Stimulated activated CD8-positive, alpha-beta memory T cell treated with anti-CD3 and anti-CD28 coated beads, Interleukin-15, amount 100 ng/mL, for 24 hours (primary cell): ENCODE measurements at places on chromosomes 5 and 9.

GRCh38 chr5:124655921-124656511, 90.4 kb downstream of the ZNF608 start:
- DNase-seq = no peak

DNA sequence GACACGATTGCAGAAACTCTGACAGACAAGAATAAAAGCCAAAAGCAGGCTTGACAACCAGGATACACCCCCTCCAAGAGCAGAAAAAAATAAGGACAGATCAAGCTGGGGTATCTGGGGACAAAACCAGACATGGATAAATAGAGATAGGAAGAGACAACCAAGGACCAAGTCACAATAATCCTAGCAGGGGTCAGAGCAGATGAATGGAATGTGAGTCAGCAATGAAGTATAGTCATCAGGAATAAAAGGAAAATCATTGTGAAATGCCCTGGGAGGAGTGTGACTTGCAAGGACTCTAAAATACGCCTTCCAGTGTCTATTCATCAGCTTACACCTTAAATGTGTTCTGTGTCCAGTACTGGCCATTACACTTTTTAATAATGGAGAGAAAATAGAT, 206.8 kb downstream of the CAAP1 start:
- no peak for DNase-seq

- no peak for DNase-seq
Measured at GRCh38 chr9:94826044-94826443, 99.5 kb downstream of the AOPEP start.

DNA sequence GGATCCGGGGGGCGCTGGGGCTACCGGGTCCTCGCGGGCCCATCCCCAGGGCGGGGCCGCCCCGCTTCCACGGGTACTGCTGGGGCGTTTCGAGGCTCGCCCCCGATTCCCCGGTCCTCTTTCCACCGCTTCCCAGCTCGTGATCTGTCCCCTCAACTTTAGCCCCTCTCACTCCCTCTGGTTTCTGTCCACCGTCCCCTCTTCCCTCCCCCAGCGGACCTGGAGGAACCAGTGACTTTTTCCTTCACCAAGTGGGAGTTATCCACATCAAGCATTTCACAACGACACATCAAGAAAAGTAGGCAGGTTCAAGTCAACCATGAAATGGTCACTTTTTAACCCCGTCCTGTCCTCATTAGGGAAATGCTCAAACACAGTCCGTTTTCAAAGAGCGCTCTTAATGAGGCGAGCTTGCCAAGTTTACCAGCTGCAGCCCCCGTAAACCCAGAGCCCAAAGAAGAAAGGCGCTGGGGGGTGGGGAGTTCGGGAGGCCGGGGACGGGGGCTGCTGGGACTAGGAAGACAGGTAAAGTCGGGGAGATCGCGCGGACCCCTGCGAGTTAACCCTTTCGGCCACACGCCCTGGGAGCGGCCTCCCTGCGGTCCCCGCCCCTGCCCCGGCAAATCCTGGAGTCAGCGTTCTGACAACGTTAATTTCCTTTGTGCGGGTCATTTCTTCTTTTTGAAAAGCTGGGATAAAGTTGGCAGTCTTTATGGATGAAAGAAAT, 2.1 kb upstream of the NFIB start:
- DNase-seq = no peak

GRCh38 chr5:17396247-17396646, 101.8 kb upstream of the TAF11L2 start:
- no peak for DNase-seq

DNA sequence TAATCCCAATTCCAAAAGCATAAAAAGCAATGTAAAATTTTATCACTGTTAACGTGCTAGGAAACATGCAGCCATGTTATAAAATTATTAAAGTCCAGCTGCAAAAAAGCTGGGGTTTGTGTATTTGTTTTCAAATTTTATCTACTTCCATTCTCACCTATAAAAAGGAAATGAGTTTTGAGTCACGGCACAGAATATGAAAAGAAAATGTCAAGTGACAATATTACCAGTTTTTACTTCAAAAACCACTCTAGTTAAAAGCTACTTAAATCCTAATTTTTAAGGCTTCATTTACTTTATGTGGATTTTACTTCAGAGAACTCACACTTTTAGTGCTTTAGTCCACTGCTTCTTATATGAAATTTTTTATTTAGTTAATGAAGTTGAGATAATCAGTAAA, 72.7 kb upstream of the IFNE start:
- DNase-seq = no peak

DNA sequence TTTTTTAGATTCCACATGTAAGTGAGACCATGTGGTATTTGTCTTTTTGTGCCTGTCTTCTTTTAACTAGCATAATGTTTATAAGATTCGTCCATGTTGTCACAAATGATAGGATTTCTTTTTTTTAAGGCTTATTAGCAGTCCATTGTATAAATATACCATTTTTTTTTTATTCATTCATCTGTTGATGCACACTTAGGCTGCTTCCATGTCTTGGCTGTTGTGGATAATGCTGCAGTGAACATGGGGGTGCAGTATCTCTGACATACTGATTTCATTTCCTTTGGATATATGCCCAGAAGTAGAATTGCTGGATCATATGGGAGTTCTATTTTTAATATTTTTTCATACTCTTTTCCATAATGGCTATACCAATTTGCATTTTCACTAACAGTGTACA, 48.7 kb downstream of the KIAA1958 start:
- no peak for DNase-seq

- no peak for DNase-seq
Measured at GRCh38 chr5:137287569-137287968, 211.6 kb downstream of the SPOCK1 start.

DNA sequence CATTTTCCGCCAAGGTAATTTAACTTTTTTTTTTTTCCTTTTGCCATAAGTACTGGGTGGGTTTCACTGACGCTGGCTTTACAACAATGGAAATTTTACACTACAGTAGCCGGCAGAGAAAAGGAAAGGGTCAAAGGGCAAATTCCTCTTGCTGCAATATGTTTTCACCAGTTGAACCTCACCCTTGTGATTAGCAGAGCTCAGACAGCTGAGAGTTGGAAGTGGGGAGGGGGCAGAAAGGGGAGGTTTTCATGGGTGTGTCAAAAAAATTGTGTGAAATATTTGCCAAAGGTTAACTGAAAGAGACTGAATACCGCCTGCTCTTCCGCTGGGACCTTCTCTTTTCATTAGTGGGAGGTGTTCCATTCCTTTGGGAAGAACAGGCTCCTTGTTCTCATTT, 296.9 kb downstream of the ADAMTS6 start:
- no peak for DNase-seq
